Activated CD8-positive, alpha-beta T cell treated with anti-CD3 and anti-CD28 coated beads, Interleukin-2, amount 10 ng/mL, durations not matched to agents 7 days and 5 days (primary cell): ENCODE measurements at places on chromosomes 2 and 18. TPM values are rescaled to one million over a fixed set of nuclear protein-coding genes. Genes with fewer than 3 reads are reported as not detected.

The GATA6 gene
- not detected for total RNA-seq

The GAREM1 gene
- not detected for total RNA-seq

The PLA2R1 gene
- total RNA-seq: not detected

The DNMT3A gene
- total RNA-seq: 79.8 TPM

The NOTO gene
- not detected for total RNA-seq

The DOCK10 gene
- total RNA-seq: 344 TPM

The RFTN2 gene
- not detected for total RNA-seq

The ATOH8 gene
- total RNA-seq: 0.13 TPM

The ANKRD62 gene
- not detected for total RNA-seq

The SULT1C2 gene
- not detected for total RNA-seq
